ENCODE measurements at places on chromosomes 2 and 18.

- no peak for DNase-seq
Observed at GRCh38 chr2:165497659-165498317, 28.3 kb downstream of the CSRNP3 start.

GRCh38 chr2:26807788-26808460 lies 22.1 kb downstream of the CENPA start:
- no peak for DNase-seq

GRCh38 chr2:49972699-49973098 lies 818.4 kb upstream of the FSHR start:
- no peak for DNase-seq

DNA sequence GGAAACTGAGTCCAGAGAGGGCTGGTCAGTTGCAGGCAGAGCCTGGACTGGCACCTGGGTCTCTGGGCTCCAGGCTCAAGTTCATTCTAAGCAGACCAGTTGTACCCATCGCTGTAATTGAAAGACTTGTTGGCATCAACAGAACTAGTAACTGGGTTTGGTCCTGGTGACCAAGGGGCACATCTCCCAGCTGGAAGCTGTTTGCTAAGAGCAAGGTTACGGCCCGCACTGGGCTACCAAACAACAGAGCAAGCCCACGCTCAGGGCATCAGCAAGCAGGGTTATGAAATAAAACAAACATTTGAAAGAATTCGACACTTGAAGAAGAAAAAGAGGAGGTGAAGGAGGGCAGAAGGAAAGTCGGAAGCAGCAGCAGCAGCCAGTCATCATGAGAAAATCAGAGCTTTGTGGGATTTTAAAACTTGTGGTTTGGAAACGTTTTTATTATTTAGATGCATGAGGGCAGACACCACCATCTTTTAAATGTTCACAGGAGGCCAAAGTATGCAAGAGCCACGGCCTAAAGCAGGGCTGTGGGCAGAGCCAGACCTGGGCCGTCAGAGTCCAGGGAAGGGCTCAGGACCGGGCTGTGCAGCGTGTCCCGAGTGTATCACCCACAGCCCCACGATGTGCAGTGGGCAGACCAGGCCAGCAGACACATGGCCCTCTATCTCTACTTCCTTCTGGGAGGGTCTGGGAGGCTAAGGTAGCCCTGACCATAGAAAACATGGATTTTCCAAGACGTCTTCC lies 220.3 kb downstream of the BCL2 start:
- no peak for DNase-seq

GRCh38 chr2:30406853-30407252 lies 40.2 kb upstream of the LCLAT1 start:
- no peak for DNase-seq

GRCh38 chr2:42937171-42937875 lies 144.9 kb upstream of the HAAO start:
- DNase-seq: no peak

- DNase-seq: no peak
Observed at GRCh38 chr2:169743549-169743948, 9.9 kb downstream of the KLHL23 start.

DNA sequence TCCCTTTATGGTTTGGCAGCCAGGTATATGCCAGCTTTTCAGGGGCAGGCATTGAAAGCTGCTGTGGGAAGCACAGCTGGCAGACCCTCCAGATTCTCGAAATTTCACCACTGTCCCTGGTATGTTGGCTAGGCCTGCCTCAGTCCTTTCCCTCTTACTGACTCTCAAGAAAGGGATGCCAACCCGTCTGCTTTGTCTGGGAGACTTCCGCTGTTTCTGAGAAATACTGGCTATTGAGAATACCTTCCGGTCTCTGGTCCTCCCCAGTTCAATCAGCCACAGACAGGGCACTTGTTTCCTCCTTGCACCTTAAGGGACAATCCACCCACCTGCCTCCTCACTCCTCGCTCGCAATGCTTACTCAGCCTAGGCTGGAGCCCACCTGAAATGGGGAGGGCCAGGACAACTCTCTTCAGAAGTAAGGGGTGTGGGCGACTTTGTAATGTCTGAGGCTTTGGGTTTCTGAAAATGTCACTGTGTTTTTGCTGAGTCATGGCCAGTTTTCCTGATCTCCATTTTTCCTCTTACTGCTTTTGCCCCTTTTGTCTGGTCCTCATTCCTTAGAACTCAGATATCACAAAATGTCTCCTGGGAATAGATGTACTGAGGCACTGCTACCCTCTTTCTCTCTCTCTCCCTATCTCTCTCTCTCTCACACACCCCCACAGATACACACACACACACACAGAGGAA lies 571.1 kb downstream of the TNS1 start:
- no peak for DNase-seq

GRCh38 chr18:50721451-50722120 lies 98.2 kb downstream of the MRO start:
- DNase-seq: no peak

- DNase-seq: no peak
Observed at GRCh38 chr2:235411905-235412485, 81.8 kb upstream of the AGAP1 start.

GRCh38 chr18:29651122-29651680 lies 1391.3 kb downstream of the DSC3 start:
- no peak for DNase-seq

DNA sequence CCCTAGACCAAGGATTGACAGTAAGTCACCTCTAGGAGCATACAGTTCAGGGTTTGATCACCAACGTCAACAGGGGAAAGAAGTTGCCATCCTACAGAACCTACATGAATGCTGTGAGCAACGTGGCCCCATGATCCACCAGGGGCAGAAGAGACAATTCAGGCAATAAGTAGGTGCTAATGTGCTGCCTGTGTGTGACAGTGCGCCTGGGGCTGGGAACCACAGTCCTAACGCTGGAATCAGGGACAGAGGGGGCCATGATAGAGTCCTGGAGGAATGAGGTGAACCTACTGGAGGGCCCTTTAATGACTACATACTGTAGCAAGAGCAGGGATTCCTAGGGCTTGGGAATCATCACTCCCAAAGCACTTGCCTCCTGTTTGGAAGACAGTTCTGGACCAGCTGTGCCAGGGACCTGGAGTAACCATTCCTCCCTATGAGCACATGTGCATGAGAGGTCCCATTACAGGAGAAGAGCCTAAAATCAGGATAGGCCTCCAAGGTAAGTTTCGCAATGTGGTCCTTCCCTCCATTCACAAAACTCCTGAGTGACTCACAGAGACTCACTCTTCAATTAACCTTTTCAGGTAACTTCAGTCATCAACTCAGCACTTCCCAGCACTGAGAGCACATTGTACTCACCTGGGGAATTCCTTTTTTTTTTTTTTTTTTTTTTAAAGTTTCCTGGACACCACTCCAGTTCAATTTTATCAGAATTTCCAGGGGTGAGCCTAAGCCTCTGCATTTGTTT lies 214.0 kb downstream of the TMEM163 start:
- DNase-seq: no peak

DNA sequence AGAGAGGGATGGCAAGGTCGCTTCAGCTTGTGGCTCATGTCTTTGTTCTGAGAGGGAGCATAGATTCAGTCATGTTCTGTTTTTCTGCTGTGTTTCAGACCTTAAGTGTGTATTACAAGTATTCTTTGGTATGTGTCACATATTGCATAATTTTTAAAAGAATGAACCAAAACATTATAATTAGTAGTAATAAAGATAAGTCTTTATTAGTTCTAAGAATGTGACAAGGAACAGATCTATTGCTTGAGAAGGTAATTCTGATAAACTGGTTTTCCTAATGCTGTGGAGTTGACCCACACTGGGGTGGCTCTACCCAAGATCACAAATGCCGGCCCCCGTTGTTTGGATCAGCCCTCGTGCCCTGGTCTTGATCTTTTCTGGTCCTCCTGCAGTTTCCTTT lies 124.3 kb upstream of the FOSL2 start:
- DNase-seq: no peak

DNA sequence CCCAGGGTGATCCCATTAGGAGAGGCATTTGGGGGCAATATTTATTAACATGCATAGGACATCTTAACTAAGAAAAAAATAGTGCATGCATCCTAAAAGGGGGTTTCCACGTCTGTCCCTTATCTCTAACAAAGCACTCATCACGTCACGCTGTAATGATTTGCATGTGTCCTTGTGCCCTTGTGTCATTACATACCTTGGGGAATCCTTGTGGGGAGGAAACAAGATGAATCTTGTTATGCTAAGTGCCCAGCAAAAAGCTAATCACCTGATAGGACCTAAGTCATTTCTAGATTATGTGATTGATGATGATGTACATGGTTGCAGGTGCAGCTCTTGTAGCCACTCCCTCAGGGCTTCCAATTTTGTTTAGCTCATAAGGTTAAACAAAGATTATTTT lies 250.9 kb downstream of the FBXO15 start:
- no peak for DNase-seq

DNA sequence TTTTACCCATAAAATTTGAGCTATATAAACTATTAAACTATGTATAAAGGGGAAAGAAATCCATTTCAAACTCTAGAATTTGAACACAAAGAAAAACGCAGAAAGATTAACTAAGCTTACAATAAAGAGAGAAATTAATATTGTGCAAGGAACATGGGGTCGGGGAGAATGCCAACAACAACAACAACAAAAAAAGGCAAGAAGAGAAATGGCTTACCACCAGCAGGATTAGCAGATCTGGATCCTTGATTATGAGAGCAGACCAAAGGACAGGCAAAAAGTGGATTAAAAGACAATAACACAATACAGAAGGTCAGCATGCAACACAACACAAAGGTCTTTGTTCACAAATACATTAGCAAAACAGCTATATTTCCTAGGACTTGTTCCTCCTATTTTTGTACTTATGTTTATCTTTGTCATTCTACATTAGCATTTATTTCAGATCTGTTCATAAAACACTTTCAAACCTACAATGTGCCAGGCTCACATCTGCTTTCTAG lies 103.4 kb upstream of the RNU4ATAC start:
- no peak for DNase-seq

DNA sequence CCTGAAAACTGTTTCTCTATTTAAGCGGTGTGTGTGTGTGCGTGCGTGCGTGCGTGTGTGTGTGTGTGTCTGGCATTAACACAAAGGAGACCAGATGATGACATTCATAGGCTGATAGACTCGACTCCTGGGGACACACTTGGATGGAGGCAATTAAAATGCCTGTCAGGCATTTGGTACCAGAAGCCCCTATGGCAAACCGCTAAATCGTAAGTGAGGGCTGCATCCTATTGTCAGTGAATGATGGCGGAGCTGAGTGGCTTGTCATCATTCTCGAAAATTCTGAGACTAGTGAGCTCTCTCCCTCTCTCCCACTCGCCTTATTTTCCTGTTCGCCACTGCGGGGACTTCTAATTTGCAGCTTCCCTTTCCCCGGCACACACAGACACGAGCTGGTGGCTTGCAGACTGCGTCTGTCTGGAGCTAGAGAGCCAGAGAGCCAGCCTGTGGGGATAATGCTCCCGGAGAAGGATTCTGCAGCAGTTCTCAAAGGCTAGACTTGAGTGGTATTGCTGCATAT lies 155.4 kb downstream of the MAP2 start:
- DNase-seq: peak; percentile 14

- no peak for DNase-seq
Observed at GRCh38 chr2:43437363-43437762, 158.5 kb downstream of the THADA start.

- DNase-seq: no peak
Observed at GRCh38 chr18:21760321-21760720, 19.7 kb downstream of the MIB1 start.

- DNase-seq: no peak
Observed at GRCh38 chr2:237230355-237230754, 144.7 kb downstream of the COPS8 start.

- DNase-seq: peak; percentile 89
Observed at GRCh38 chr18:42675810-42676209, 439.7 kb downstream of the RIT2 start.

GRCh38 chr2:238668426-238668825 lies 179.5 kb upstream of the TWIST2 start:
- no peak for DNase-seq

GRCh38 chr2:211161236-211161635 lies 604.8 kb downstream of the CPS1 start:
- no peak for DNase-seq

GRCh38 chr18:21489119-21489750 lies 111.3 kb downstream of the ESCO1 start:
- peak; percentile 6 for DNase-seq

GRCh38 chr2:7559791-7560190 lies 642.6 kb downstream of the RNF144A start:
- DNase-seq: no peak

DNA sequence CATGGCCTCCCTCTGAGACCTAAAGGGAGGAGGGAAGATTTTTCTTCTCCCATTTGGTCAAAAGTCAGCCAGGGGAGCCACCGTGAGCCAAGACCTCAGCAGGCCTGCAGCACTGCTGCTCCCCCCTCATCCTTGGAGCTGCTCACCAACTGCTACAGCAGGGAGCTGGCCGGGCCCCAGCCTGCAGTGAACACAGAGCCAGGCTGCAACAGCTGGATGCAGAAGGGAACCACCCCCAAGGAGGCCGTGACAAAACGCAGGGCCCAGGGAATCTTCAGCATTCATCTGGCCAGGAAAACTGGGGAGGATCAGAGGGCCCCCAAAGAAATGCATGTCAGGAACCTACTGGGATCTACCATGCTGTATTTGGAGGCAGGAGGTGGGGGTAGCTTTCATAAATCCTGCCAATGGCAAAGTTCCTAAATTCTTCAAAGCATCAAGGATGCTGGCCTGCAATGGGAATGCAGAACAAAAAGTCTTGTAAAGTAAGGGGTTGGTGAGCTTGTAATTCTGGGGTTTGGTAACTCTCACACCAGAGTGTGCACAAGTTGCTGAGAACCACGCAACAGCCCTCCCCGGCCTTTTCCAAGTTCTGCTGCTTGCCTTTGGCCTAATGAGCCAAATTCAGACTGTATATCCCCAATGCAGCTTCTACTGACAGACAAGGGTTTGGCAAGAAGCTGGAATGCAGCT lies 61.0 kb downstream of the CACNB4 start:
- DNase-seq: no peak

DNA sequence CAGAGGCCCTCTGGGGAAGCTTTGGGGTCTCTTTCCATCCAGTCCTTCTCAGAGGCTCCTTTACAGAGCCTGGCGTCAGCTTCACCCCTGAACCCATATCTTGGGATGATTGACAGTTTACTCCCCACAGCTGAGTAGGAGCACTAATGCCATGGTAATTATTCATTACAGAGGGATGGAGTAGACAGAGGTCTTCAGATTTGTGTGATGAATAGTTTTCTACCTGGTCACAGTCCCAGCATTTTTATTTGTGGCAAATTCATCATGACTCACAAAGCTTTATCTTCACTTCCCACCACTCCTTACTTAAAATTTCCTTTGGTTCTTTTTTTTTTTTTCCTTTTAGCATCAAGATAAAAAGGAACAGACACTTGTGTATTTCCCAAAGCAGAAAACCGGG lies 104.2 kb downstream of the CCDC85A start:
- DNase-seq: no peak

GRCh38 chr2:28684142-28684858 lies 67.3 kb upstream of the PPP1CB start:
- DNase-seq: peak; percentile 76

GRCh38 chr2:43265001-43265400 lies 38.6 kb upstream of the ZFP36L2 start:
- no peak for DNase-seq

DNA sequence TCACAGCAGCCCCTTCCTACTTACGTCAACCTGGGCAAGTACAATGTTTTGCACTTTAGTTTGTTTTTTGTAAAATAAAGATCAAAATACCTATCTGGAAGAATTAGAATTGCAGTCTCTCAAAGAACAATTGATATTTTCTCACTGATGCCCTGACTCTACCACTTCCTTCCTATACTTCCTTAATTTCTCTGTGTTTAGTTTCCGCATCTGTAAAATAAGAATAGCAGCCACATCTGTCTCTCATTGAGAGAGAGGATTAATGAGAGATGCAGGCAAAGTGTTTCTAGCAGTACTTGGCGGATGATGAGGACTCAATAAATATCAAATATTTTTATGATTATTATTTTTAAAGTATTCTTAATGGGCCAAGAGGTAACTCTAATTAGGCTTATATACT lies 122.6 kb upstream of the PIEZO2 start:
- no peak for DNase-seq

Measured in NCI-H2029 (cell line).